ENCODE measurements at places on chromosomes 6 and 20. TPM values are rescaled to one million over a fixed set of nuclear protein-coding genes. Genes with fewer than 3 reads are reported as not detected.

Gene C6orf58
- not detected for total RNA-seq

- no peak for DNase-seq
Measured at GRCh38 chr20:32285082-32285620, 7.7 kb downstream of the KIF3B start.

Gene AURKA
- total RNA-seq = 7.8 TPM

DNA sequence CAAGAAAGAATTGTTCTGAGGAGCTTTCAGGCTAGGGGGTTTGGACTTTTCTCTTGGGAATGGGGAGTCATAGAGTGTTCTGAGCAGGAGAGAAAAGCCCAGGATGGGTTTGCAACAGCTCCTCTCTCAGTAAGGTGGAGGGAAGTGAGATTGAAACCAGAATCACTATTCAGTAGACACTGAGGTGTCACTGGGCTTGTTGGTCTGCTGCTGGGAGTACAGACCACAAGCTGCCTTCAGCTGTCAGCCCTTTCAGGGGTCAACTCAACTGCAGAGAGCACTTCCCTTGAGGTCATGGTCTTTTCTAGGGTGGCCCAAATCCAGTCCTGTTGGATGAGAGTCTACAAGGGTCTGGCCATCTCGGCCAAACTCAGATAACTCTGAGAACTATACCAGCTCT is 12.9 kb upstream of the FOXA2 start:
- DNase-seq = no peak

DNA sequence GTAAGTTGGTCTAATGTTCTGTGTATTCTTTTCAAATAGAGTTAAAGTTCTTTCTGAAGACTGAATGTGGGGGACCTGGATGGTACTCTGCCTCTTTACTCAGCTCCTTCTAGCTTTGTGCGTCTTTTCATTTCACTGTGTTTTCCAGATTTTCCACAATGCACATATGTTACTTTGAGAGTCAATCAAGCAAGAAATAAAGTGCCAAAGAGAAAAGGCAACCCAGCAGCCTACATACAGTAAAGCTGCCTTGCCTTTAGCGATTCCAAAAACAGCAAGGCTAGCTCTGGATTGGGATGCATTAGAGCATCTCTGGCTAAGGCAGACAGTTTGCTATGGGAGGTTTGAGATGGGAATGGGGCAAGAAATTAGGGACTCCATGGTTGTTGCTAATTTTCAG is 5.3 kb downstream of the C6orf163 start:
- DNase-seq = no peak

DNA sequence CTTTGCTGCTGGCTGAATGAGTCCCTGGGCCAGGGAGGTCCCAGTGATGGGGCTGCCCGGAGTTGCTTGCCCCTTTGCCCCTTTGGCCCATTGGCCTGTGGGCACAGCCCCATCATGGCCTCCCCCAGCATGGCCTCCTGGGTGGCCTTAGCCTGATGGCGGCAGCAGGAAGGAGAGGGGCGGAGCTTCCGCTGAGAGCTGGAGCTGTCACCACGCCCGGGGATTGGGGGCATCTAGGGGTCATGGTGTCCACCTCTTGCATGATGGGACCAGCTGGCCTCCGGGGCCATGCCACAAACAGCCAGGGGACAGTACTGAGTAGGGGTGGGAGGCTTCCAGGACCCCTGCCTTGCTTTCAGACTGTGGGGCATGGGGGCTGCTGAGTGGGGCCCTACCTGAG is 31.5 kb upstream of the GATA5 start:
- DNase-seq = no peak

- DNase-seq = no peak
Measured at GRCh38 chr6:27293436-27294098, 18.5 kb downstream of the POM121L2 start.

Gene NKAPL
- total RNA-seq = 4.5 TPM

GRCh38 chr6:1817033-1817761 is 207.5 kb downstream of the FOXC1 start:
- no peak for DNase-seq

Gene ADGRF5
- total RNA-seq = 42.1 TPM

Gene C20orf96
- total RNA-seq = 6.6 TPM

DNA sequence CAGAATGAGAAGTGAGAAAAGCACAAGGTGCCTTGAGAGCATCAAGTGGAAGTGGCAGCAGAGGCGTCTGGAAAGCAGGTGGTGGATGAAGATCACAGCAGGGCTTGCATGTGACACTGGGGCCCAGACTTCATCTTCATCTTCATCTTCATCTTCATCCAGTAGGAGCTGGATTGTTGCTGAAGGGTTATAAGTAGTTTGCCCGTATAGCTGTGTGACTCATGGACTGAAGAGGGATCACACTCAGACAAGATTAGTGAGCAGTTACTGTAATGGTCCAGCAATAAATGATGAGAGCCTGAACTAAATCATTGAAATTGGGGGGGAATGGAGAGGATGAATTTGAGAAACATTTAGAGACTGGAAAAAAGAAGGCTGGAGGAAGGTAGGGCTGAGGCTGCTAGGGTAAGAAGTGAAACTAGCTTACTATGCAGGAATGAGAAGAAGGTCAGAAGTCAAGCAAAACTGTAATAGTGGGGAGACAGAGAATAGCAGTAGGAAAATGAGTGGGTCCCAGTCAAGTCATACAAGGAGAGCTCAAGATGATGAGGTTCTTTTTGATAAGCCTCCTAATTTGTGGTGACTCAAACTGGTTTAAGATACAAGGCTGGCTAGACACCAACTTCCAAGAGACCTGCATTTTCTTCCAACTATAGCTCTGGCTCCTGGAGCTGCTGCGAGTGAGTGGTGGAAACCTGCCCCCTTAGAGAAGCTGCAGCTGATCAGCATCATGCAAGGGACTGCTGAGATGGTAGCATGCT is 92.3 kb upstream of the BEND6 start:
- DNase-seq = no peak

- no peak for DNase-seq
Measured at GRCh38 chr6:86856379-86856778, 80.9 kb upstream of the HTR1E start.

DNA sequence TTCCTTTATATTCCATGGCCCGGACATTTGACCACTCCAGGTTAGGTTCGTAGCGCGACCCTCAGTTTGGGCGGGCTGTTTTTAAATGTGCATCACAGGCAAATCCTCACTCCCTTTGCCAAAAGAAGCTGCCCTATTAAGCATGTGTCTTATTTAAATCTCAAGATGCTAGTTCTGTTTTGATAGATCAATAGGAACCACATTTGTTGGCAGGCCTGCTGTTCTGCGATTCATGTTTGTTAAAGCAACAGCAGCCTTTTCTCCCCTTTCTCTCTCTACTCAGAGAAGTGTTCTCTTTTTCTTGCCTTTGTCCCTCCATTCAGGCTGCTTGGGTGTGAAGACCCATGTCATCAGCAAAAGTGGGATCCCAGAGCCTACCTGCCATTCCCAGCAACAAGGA is 212.0 kb upstream of the SSTR4 start:
- DNase-seq = no peak

DNA sequence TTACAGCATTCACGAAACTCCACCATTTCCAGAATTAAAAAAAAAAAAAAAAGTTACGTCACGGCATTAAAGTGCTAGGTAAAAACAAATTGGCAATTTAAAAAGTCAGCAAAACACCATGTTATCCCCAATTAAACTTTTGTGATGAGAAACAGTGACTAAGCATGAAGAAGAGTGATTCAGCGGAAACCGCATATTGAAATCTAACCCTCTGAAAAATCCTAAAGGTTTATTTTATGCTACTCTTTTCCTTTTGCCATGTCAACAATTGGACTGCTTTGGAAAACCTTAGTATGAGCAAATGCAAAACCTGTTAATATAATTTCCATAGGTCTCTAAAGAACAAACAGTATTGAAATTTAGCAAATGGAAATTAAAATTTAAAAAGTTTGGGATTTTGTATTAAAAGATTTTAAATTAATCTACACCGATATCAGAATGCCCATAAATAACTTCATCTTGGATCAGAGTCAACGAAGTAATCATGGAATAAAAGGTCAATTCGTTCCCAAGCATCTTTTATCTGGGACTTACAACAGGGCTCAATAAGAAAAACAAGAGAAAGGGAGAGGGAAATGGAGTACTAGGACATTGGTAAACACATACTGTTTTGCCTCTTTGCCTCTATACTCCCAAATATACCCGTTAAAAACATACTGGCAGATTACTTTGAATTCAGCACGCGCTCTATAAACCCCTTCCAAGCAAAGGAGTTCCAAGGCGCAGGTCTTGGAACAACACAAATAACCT is 1.1 kb downstream of the FBXO30 start:
- DNase-seq = no peak

DNA sequence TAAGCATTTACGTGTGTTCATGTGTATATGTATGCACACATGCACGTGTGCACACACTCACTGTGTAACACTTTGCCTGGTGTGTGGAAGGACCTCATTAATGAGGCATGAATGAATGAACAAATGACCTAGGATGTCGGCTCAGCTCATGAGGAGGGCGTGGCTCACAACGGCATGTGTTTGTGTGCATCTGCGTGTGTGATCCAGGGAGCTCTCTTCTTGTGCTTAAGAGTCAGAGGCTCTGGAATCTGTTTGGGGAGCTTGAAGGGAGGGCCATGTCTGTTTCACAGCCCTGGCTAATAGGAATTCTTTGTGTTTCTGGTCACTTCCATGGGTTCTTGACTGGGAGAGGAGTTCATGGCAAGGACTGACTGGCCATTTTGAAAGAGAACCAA is 32.7 kb downstream of the TOX2 start:
- DNase-seq = no peak

Gene SS18L1
- total RNA-seq = 9.0 TPM

- no peak for DNase-seq
Measured at GRCh38 chr6:85484948-85485347, 35.1 kb downstream of the NT5E start.

DNA sequence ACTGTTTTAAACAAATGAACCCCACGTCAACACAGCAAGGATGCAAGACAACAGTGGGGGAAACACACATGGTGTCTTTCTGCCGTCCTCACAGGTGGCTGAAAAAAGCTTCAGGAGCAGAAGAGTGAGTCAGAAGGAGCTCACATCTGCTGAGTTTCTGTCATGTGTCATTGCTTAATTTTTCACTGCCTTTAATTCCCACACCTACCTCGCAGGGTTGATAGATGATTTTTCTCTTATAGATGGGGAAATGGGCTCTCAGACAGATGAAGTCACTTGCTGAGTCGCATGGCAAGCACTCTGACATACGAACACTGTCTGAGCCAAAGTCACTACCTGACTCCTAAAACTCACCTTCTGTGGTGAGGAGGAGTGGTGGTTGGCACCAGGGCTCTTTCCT is 28.3 kb upstream of the CARMIL1 start:
- DNase-seq = no peak

Gene FABP7
- not detected for total RNA-seq

DNA sequence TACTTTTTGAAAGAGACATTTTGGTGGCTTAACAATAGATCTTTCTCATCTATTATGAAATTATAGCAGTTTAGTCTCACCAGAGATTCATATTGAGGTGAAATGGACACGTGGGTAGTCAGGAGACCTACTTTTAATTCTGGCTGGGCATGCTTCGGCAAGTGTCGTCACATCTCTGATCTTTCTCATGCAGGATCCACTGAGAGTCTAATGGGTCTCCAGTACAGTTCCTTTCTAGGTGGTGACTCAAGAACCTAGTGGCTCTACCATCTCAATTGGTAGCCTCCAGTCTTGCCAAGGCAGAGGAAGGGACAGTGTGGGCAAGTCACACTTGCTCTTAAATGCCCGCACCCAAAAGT is 94.9 kb downstream of the KCNB1 start:
- DNase-seq = no peak

Gene ECT2L
- total RNA-seq = 1.6 TPM

Gene TNNC2
- 0.33 TPM for total RNA-seq

- no peak for DNase-seq
Measured at GRCh38 chr6:82204020-82204419, 43.5 kb downstream of the IBTK start.

DNA sequence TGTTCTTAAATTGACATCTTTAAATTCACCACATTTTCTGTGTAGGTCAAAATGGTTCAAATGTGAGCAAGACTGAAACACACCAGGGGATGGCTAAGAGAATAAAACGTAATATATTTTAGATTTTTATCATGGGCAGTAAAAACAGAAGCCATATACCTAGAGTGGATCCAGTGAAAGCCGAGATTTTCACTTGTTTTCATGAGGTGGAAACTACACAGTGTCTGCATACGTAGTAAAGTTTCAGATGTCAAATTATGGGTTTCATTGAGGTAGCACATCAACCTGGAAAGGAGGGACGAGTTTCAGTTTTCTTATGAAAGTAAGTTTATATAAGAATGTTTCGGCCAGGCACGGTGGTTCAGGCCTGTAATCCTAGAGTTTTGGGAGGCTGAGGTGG is 25.9 kb downstream of the METTL24 start:
- no peak for DNase-seq

GRCh38 chr20:49965781-49966305 is 16.9 kb upstream of the SNAI1 start:
- no peak for DNase-seq

Gene TCP11
- not detected for total RNA-seq

Gene EEF1A2
- total RNA-seq = 1,286 TPM

- no peak for DNase-seq
Measured at GRCh38 chr20:46206992-46207549, 89.0 kb downstream of the CD40 start.

DNA sequence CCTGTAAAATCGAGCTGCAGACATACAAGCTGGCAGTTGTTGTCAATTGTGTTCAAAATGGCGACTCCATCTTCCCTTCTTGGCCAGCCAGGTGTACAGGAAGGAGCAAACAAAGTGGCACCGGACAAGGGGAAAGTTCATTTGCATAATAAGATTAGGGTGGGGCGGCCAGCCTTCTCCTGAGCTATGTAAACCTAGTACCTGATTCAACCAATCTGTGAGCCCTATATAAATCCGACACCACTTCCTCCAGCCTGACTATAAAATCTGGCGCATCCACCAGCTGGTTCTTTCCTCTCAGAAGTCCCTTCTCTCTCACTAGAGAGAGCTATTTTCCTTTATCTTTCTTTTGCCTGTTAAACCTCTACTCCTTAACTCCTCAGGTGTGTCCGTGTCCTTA is 8.1 kb upstream of the HBS1L start:
- DNase-seq = no peak

Gene FKBP5
- 101 TPM for total RNA-seq

DNA sequence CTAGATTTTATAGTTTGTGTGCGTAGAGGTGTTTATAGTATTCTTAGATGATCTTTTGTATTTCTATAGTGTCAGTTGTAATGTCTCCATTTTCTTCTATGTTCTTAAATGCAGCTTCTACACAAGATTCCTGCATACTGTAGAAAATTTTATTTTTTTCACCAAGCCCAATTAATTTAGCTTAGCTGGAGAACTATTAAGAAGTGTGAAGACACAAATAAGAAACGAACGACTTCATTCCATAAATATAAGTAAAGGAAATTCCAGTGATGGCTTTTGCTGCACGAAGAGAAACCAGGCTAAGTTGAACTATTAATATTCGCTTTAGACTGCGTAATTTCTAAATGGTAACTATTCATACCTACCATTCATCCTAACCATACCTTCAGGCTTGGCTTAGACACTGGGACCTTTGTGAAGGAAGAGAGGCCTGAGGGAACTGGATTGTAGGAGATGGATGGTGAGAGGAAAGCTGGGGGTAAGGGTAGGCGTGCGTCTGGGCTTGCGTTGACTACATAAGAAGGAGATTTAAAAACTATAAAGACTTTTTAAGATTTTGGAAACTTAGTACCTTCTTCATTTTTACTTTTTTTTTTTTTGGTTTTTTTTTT is 15.9 kb downstream of the HLA-DOA start:
- no peak for DNase-seq
